ENCODE measurements at places on chromosomes 1 and 21.

- no peak for DNase-seq
Measured at GRCh38 chr1:63318201-63318979, 4.0 kb upstream of the FOXD3 start.

DNA sequence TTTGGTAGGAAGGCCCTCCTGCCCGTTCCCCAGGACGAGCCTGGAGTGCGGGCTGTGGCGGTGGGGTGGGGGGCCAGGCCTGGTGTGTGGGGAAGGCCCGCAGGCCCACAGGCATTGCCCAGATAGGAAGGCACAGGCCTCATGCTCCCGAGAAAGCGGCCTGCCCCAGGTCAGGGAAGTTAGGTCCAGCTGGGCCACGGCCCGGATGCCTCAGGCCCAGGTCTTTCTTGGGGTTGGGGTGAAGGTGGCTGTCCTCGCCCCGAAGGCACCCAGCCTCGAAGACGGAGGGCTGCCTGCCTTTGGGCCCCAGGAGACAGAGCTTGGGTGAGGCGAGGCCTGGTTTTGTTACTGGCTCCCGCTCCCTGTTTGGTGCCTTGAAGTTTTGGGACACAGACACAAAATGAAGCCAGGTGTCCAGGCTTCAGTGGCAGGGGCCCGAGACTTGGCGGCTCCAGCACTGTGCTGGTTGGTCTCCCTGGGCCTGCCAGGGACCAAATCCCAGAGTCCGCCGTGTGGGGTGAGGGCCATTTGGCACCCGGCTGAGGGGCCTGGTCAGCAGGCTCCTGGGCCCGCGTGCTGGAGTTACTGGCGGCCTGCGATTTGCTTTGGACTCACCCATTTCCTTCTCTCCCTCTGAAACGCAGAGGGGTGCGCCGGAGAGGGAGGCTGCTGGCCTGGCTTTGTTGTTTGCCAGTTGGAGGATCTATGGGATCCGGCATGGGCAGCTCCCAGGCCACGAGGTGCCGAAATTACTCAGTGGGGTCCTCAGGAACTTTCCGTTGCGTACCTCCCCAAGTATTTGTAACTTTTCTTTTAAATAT lies 2.0 kb downstream of the SKI start:
- DNase-seq = peak; percentile 51

- DNase-seq = no peak
Measured at GRCh38 chr1:33709783-33710718, 153.8 kb upstream of the HMGB4 start.

GRCh38 chr1:159175571-159175970 lies 4.2 kb downstream of the CADM3 start:
- no peak for DNase-seq

DNA sequence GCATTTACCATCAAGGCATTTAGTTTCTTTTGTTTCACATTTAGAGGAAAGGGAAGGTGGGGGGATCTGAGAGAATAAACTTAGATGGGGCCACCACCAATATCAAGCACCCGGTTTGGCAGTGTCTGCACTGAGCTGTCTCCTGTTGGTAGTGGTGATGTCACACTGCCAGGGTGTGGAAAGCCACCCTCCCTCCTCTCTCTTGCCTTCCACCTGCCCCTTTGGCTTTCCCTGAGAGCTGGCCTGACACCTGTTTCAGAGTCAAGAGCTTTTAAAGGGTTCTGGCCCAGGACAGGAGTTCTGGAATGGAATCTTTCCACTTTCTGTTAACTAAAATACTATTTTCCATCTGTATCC lies 13.4 kb downstream of the ATF3 start:
- DNase-seq = peak; percentile 68

DNA sequence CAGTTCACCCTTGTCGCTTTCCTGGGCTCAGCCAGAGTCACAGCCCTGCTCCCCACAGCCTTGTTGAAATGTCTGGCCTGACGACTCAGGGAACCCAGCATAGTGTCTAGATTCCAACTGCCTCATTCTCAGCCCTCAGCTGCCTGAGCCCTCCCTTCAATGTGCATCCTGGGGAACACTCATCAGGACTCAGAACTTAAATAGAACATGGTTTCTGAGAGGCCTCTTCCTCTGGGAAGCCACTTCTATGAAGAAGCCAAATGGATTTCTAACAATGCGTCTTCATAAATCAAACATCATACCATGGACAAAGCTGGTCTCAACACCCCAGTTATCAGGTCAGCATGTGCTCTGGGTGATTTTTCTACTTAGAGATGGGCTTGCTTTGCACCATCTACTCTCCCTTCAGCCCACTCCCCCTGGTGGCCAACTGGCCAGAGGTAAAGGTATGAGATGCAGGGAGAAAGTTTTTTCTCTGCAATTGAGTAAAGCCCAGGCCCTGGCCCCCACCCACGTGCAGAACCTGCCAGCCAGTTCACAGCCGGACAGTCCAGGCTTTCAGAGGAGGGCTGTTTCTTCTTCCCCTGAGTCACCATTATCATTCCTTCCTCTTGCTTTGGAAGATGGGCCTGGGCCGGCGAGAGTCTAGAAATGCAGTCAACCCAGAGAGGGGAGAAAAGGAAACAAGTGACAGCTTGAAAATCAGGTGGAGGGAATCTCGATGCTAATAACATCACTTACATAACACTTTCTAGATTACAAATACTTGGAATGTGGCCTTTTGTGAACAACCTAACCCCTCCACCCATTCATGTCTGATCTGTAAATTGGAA lies 32.1 kb downstream of the CD244 start:
- peak; percentile 48 for DNase-seq

DNA sequence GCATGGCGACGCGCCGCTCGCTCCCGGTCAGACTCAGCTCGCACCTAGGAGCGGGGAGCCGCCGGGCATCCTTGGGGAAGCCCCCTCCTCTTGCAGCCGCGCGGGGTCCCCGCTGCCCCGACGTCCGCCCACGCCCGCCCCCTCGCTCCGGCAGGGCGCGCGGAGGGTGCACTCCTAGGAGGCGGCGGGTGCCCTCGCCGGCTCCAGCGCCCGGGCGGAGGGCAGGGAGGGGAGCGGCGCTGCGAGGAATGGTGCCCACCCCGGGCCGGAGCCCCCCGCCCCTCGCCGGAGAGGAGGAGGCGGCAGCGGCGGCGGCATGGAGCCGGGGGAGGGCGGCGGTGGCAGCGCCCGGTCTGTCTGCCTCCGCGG lies 488 bp downstream of the FAM78B start:
- DNase-seq = no peak

GRCh38 chr1:3373175-3373574 lies 81.3 kb upstream of the ARHGEF16 start:
- no peak for DNase-seq

DNA sequence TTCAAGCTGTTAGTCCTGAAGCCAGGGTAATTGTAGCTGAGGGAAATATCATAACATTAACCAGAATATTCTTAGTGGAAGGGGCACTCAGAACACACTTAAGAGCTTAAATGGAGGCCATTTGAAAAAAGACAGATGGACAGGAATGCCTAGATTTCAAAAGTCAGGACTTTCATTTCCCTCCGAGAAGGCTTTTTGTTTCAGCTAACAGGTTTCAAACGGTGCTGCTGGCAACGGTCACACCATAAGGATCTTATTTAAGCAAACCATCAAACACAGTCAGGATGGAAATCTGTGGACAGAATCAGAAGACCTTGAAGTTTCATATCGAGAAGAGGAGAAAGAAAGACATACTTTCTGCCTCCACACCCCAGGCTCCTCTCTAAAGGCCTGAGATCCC lies 70.1 kb downstream of the SLC66A1 start:
- DNase-seq = no peak

DNA sequence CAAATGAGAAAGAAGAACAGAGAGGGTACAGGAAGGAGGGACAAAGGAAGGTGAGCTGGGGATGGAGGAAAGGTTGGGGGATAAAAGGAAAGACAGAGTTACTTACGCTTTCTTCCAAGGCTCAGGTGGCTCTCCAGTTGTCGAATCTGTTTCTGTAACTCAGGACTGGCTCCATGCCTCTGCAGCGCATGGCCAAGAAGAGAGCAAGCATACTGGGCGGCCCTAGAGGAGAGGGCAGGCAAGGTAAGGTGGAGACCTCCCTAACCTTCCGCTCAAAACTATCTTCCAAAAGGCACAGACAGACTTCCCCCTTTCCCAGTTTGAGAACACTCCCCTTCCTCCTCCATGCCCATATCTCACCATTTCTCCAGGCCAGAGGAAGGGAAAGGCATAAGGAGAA lies 922 bp downstream of the PEX11B start:
- no peak for DNase-seq

DNA sequence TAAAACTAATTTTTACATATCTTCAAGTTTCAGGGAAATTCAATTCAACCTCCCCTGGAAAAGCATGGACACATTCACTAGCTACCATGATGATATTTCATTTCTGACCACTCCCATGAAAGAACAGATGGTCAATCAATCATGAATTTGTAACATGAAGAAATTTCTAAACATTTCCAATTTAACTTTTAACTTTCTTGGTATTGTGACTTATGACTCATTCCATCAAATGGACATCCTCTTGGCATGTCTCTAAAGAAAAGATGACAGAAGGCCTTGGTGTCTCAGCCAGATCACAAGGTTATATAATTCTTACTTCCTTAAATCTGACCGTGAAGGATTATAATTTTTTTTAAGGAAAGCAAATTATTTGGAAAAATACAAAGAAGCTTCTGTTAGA lies 10.5 kb upstream of the MCOLN3 start:
- peak; percentile 20 for DNase-seq

GRCh38 chr1:118244194-118244593 lies 59.2 kb upstream of the SPAG17 start:
- no peak for DNase-seq

- DNase-seq = no peak
Measured at GRCh38 chr1:184297244-184297750, 89.5 kb upstream of the C1orf21 start.

- DNase-seq = peak; percentile 82
Measured at GRCh38 chr1:223720971-223721591, 8.7 kb downstream of the CAPN2 start.

- DNase-seq = no peak
Measured at GRCh38 chr1:240491156-240491555, 120.8 kb downstream of the GREM2 start.

- DNase-seq = peak; percentile 92
Measured at GRCh38 chr1:156639601-156640101, 2.3 kb upstream of the BCAN start.

DNA sequence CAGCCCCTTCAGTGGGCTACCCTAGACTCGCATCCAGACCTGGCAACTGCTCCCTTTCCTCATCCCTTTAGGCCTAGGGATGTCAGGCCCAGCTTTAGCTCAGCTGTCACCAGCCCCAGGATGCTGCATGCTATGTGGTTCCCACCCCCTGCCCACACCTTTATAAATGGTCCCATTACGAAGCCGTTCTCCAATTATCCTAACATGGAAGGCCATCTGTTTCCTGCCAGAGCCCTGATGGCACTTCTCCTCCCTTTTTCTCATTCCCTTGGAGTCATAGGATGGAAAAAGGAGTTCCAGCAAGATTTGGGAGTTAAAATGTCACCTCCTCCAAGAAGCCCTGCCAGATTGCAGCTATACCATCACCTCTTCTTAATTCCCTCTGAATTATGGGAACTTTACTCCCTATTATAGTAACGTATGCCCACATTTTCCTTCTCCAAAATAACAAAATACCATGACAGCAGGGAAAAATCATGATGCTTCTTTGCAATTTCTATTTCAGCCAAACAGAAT lies 205.0 kb upstream of the GRIK3 start:
- DNase-seq = no peak

DNA sequence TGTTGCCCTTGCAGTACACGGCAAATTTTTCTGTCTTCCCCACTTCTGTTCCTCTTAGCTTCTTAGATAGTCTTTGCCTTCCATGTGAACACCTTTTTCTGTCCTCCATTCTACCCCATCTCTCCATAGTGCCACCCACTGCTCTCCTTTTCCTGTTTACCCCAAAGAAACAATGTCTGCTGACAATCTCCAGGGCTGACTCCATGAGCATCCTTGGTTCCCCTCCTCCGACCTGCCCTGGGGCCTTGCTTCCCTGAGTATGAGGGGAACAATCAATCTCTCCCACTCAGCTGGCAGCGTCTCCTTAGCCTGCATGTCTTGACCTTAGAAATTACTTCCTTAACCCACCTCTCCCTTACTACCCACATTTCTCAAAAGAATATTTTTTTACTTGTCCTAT lies 12.3 kb upstream of the MYBPHL start:
- DNase-seq = no peak

DNA sequence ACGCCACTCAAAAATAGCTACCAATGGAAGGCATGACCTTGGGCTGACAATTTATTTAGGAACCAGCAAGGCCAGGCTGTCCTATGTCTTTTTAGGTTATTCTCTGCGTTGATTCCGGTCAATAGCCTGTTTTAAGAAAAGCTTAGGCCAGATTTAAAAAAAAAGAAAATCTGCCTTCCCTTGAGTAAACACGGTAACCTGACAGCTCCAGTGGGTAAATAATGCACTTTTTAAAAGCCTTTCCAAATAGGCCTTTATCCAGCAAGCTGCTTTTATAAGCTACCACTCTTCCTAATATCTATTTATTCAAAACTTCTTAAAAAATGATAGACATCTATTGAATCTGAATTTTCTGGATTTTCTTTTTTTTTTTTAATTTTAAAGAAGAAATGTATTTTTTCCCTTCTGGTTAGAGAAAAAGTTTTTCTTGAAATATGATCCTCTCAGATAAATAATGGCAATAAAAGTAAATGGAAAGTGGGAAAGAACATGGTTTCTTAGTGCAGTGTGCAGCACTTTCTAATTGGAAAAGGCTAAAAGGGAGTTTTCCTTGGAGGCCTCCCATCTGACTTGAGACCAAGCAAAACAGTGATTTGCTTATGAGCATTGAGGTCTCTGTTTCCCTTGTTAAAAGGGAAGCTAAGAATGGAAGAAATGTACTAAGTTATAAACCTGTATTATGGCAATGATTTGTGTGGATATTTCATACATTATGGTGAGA lies 281.0 kb upstream of the RUNX1 start:
- no peak for DNase-seq

DNA sequence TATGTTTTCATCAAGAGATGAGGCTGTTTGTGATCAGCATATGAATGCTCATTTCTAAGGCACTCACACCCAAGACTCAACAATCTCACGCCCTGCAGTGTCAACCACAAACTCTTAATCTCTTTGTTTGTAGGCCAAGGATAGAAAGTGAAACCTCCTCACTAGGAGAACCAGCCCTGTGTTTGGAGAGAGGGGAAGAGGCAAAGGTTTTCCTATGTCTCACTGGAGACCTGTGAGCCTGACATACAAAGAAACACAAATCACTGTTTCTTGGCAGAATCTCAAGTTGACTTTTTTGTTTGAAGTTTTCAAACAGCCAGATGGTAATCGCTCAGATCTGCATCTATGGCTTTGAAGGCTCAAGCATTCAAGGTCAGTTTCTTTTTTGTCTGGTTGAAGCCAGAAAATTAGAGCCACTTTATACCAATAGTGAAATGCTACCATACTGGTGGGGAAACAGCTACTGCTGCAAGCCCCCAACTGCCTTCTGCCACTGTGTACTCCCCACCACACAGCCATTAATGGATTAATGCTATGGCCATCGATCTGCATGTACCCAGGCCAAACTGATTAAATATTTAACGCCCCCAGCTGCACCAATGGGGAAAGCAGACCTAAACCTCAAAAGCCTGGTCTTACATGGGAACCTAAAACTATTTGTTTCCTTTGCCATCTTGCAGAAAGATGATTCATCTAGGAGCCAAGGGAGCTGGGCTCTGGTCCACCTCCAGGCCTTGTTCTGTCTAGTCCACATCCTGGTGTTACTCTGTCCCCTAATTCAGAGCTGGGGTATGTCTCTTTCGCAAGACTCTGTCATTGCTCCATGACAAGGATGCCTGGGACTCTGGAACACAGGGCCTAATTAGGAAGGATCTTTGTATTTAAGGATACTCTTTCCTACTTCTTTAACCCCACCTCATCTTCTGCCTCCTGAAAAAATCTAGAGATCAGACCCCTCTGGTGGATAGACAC lies 16.3 kb downstream of the PDZK1 start:
- DNase-seq = peak; percentile 89

All from myocyte (in vitro differentiated cells).